ENCODE measurements at places on chromosomes 1 and 21.

GRCh38 chr1:56864430-56864829, 9.8 kb downstream of the C8A start:
- no peak for DNase-seq

DNA sequence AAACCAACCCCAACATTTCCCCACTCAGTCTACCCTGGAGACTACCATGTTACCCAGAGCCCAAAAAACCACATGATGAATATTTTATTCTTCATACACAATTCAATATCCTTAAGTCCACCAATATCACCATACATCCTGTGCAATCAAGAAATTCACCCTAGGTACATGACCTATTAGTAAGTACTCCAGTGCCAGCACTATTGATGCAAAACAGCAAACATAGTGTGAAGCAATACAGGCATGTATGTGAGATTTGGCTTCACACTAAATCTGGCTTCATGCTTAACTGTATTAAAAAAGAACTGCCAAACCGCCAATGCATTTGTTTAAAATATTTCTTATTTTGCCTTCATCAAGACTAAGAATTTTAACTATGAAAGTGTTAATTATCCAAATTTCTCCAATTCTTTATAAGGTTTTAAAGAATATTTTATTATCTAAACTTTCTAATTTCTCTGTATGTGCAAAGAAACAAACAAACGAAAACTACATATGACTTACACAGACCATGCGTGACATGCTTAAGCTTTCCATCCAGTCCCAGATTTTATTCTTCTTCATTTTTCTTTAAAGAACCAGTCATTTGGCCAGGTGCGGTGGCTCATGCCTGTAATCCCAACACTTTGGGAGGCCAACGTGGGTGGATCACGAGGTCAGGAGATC, 22.4 kb upstream of the TMEM125 start:
- DNase-seq = no peak

DNA sequence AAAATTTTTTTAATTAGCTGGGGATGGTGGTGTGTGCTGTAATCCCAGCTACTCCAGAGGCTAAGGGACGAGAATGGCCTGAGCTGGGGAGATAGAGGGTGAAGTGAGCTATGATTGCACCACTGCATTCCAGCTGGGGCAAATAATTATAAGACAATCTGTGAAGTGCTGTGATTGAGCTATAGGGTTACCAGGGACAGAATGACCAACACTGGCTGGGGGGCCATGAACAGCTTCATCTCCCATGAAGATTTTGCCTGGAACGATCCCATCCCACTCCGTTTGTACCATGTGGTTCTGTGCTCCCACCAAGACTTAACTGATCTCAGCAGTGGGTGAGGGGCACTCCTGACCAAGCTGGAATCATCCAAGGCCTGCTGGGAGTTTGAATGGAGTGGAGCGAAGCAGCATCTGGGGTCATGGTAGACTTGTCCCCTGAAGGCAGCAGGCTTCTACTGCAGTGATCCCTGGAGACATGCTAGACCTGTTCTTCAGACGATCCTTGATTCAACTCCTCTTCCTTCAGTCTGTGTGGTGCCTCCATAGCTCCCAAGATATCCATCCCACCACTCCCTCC, 53.6 kb upstream of the CTPS1 start:
- no peak for DNase-seq

GRCh38 chr1:167165948-167166689, 54.6 kb upstream of the POU2F1 start:
- DNase-seq = peak; percentile 36

GRCh38 chr21:15741510-15741909, 11.7 kb downstream of the USP25 start:
- DNase-seq = no peak

- DNase-seq = no peak
These were observed 249.6 kb downstream of the PTPRC start for GRCh38 chr1:198888379-198888943.

DNA sequence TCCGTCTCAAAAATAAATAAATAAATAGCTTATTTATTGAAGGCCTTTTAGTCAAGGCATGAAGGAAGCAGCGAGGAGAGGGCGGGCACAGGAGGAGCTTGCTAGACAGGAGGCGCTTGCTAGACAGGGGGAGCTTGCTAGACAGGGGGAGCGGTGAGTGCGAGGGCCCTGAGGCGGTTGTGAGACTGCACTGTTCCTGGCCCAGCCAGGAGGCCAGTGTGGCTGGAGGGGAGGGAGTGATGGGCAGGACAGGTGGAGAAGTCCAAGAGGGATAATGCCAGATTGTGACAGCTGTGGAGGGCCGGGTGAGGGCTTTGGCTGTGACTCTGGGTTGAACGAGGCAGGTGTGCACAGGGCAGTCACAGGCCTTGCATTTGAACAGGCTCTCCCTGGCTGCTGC, 18.2 kb downstream of the KIF17 start:
- DNase-seq = no peak

DNA sequence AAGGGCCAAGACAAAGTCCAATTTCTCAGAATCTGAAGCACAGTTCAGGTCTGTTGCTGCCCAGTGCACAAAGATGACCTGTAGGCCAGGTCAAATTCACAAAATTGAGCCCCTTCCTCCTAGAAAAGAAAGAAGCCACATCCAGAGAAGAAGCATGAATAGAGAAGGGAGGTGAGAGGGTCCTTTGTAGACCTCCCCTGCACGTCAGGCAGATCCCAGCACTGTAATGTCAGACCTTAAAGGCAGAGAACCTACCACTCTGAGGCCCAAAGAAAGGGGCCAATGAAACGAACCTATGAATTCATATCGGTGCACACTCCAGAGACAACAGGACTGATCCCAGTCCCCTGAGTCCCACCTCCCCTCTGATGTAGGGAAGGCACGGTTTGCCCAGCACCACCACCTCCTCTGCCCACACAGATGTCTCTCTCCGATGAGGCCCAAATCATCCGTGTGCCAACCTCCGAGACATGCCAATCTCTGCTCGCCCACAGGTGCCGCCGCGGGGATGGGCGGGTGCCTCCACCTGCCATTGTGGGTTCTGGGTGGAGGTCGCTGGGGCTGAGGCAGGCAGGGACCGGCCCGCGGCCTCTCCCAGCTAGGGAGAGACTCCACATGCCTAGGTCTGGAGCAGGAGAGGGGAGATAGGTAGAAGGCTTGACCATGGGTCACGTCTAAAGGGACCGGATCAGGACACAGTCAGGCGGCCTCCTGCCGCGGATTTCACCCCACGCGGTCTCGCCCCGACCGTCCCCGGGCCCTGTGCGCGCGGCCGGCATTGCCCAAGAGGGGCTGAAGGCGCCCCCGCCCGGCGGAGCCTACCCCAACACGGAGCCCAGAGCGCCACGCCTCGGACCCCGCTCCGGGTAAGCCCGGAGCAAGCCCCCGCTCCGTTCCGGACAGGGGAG, 42.1 kb downstream of the RRAGC start:
- no peak for DNase-seq

- no peak for DNase-seq
These were observed 82.3 kb downstream of the CLIC4 start for GRCh38 chr1:24827379-24828135.

DNA sequence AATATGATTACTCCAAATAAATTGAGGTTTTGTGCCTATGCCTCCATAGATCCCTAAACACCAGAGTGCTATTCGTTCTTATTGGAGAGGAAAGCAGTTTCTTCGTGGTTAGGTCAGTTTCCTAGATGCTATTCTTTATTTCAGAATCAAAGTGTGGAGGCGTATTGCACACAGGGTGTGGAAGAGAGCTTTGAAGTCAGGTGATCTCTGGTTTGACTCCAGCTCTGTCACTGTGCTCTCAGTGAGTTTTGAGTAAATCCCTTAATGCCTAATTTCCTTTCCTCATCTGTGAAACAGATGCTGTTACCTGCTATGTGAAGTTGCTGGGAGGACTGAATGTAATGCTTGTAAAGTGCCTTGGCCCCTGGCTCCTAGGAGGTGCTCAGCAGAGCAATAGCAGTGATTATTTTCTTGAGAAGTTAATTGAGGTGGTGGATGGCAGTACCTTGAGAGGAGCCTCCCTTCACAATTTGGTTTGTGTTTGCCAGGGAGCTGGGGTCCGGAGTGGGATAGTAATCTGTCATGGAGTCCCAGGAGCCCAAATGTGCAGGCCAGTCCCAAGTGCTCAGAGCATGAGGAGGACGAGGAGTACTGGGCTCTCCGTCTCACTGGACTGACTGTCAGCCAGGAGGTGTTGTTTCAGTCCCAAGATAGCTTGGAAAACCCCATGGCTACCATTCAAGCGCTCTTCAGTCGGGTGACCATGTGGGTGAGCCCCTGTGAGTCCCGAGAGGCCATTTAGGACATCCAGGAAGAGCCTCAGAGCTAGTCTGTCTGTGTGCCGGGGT, 14.9 kb downstream of the NTPCR start:
- DNase-seq = no peak

DNA sequence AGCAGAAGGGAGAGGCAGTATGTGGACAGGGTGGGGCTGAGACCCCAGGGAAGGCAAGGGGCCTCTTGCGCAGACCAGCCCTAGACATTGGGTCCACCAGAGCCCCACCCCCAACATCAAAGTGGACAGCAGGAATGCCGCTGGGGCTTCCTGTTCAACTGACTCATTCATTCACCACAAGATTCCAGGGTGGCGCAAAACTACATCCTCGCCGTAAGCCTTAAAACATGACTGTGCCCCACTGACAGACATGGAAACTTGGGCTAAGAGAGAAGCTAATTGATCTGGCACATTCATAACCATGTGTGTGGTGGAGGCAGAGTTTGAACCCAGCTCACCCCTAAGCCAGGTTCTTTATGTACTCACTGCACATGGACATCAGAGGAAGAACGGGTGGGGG, 14.0 kb downstream of the COL16A1 start:
- no peak for DNase-seq

DNA sequence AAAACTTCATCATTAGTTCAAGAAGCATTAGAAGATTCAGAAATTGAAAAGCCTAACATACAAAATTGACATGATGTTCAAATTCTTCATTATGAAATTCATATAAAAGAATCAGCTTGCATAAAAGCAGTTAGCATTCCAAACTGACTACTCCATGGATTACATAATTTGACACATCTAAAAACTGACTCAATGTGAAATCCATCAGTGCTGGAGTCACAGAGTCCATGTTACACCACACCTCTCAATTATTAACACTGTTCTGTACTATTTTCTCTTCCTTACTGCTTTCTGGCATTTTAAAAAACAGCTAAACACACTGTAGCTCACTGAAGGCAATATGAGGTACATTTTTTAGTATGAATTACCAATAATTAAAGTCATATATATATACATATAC, 28.0 kb downstream of the ARHGAP29 start:
- DNase-seq = no peak

DNA sequence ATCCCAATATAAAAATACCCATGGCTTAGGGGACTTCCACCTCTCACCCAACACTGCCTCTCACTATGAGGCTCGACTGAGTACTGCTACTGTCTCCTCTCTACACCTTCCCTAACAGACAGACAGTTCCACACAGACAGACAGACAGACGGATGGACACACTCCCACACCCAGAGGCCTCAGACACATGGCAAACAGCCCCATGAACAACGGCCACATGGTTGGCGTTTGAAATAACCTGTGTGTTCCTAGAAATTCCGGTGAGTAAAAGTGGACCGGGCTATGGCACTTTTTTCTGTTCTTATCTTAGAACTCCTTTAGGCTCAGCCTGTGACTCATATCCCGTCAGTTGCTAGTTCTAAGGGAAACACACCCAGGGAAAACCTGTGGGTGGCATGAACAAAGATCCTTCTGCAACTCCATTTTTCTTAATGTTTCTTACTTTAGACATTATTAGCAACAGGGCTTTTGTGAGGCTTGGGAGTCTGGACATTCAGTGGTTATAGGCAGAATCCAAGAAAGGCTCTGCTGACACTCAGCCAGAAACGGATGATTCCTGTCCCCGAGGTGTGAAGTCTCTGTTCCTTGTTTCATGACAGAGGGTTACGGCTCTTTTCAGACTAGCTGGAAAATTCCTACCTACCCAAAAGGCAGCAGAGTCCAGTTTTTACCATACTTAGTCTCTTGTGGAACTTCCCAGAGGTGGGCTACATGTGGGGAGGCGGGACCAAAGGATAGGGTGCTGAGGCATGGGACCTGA, 90.5 kb upstream of the TLR5 start:
- DNase-seq = no peak

- no peak for DNase-seq
These were observed 40.5 kb downstream of the TRIT1 start for GRCh38 chr1:39842836-39843235.

DNA sequence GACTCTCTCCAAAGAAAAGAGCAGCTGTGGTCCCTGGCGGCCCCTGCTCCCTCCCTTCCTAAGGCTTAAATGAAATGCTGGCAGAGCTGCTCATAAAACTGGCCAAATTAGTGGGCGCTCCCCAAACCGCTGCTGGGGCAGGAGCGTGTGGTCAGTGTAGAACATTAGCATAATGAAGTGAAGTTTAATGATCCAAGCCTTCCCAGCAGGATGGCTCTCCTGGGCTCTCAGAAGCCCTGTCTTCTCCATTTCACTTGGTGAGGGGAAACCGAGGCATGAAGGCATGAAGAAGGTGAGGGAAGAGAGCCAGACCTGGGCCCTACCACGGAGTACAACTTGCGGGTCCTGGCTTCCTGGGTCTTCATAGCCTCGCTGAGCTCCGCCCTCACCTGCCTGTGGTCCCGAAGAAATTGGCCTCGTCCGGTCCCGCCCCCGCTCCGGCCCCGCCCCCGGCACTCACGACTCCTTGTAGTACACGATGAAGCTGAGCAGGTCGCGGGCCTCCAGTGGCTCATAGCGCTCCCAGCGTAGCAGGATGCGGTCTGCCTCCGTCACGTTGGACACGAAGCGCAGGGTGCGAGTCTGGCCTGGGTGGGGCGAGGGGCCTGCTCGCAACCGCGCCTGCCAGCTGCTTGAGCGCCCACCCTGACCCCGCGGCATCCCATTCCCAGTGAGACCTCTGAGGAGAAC, 10.3 kb downstream of the INSRR start:
- DNase-seq = no peak

GRCh38 chr1:15272009-15272781, 25.2 kb downstream of the FHAD1 start:
- DNase-seq = peak; percentile 80

DNA sequence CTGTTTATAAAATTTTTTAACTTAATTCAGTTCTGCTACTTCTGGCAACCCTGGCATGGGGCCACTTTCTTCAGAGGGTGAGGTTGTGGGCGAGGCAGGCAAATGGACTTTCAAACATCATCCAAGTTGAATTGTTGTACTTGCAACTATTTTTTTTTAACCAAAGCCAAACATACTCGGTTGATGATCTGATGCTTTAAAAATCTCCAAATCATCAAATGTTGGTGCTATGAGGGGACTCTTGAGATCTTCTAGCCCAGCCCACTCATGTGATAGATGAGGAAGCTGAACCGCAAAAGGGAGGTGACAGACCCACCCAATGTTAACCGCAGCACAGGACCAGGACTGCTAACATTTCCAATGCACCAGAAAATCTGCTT, 6.7 kb downstream of the SLC1A7 start:
- DNase-seq = no peak

- DNase-seq = no peak
These were observed 510.9 kb downstream of the PTPRU start for GRCh38 chr1:29747196-29747595.

GRCh38 chr1:187280031-187280430, 451.3 kb downstream of the PLA2G4A start:
- DNase-seq = no peak
